Hepatocyte (in vitro differentiated cells): ENCODE measurements at places on chromosomes 7 and 10.

DNA sequence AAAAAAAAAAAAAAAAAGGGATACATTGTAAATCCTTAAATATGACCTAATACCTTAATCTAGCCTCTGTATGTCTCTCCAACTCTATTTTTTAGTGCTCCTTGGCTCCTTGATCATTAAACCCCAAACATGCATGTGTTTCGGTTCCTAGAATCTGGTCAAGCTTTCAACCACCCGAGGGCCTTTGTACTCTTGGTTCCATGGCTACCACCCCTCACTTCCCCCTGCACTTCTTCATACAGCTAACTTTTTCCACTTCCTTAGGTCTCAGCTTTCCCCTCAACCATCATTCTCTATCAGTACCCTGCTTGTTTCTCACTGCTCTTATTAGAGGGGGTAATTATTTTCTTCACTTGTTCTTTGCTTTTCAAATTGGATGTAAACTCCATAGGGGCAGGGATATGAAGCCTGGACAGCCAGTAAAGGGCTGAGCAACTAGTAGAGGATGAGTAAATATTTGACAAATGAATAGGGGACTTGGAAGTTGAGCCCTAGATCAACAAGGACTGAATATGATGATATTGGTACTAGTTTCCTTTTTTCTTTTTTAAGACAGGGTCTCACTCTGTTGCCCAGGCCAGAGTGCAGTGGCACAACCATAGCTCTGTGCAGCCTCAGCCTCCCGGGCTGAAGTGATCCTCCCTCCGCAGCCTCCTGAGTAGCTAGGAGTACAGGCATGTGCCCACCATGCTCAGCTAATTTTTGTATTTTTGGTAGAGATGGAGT is 4.3 kb upstream of the GDI2 start:
- no peak for DNase-seq

GRCh38 chr7:3300651-3301448 is at the start of gene SDK1:
Gene SDK1 (plus strand): TSS chr7:3301252. CDS start chr7:3301587, 335 bp downstream.
- DNase-seq, result peak; percentile 97

DNA sequence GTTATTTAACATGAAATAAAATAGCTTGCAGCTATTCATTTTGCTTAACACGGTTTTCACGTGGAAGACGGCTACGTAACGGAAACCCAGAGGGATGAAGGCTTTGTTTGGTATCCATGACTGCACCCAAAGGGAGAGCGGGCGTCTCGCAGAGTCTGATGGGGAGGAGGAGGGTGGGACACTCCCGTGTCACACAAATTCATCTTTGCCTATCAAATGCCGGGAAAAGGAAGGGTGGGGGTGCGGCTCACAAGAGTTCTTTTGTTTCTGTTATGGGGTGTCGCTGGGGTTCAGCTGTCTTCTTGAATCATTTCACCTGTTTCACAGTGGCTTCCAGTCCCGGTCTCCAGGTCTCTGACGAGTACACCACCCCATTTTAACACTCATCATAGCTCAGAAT is 108.5 kb downstream of the ZRANB1 start:
- no peak for DNase-seq

DNA sequence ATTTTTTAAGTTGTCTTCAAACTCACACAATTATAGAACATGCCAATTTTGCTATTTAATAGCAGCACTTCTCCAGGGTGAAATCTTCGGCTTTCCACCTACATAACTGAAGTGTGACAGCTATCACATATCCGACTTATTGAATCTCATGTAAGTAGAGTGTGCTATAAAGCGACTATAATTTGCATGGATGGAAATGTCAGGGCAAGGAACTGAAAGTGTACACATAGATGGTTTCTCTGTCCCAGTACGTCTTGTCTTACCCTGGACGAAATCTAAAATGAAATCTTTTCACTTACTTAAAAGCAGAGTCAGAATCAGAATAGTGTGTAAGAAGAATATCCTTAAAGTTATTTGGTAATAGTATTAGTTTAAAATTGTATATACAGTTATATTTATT is 132.3 kb downstream of the THSD7A start:
- no peak for DNase-seq
